ENCODE measurements at places on chromosomes 1 and 21.

DNA sequence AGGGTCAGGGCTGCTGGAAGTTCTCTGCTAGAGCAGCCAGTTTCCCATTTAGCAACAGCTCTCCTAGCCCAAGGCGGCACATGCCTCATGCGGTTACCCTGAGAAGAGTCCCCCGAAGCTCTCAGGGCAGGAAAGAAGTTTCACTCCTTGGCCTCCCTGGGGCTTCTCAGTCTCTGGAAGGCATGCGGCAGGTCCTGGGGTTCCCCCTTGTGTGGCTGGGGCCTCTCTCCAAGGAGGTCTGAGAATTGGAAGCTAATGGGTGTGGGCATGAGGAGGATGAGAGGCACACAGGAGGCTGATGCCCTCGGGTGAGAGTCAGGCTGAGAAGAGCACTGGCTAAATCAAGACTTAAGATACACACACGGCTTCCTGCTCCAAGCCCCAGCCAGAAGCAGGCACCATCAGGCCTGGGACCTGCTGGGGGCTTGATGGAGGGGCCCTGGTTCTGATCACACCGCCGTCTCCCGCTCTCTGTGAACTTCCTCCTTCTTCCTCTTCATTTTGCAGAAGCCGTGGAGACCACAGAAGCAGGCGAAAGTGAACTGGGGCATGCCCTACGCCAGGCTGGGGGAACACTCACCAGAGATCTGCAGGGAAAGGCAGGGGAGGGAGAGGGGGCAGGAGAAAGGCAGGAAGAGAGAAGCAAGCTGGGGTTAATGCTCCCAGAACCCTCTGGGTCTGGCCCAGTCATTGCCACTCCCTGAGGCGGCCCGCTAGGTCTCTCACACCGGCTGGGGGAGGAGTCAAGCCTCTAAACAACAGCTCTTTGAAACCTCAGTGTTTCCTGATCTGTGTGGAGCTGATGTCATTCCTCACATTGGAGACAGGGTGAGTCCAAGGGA is 15.1 kb downstream of the BLACAT1 start:
- DNase-seq, result peak; percentile 24

DNA sequence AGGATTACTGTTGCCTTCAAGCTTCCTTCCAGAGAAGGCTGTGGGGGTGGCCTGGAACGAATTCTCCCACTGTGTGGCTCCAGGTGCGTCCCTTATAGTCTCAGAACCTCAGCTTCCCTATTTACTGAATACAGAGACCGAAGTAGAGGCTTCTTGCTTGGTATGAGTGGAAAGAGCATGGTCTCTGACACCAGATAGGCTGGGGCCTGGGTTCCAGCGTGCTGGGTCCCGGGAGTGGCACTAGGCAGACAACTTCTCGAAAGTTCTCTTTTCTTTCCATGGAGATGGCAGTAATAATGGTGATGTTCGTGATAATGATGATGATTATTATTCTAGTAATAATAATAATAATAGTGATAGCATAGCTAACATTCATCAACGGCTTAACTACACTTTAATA is 161.7 kb downstream of the PTPRU start:
- no peak for DNase-seq

DNA sequence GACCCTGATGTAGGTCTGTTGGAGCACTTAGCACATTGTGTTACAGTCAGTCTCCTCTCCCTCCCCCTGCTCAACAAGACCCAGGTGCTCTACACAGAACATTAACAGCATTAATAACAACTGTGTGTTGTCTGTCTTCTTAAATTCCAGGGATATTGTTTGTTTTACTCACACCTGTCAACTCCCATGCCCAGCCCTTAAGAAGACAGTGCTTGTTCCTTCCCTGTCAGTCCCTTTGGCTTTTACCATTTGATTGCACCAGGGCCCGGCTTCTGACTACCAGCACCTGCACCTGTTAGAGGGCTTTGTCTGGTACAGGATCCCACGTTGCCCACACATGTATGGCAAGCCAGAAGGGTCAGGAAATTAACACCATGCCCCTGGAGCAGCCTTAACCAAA is 11.7 kb downstream of the RIMKLA start:
- no peak for DNase-seq

GRCh38 chr21:14306126-14306907 is 76.6 kb downstream of the HSPA13 start:
- DNase-seq, result no peak

GRCh38 chr1:109312246-109312645 is 5.4 kb upstream of the MYBPHL start:
- DNase-seq, result no peak

GRCh38 chr1:117683571-117684285 is 77.9 kb downstream of the TENT5C start:
- no peak for DNase-seq

GRCh38 chr21:22164912-22165311 is 1166.7 kb downstream of the NCAM2 start:
- DNase-seq, result no peak

DNA sequence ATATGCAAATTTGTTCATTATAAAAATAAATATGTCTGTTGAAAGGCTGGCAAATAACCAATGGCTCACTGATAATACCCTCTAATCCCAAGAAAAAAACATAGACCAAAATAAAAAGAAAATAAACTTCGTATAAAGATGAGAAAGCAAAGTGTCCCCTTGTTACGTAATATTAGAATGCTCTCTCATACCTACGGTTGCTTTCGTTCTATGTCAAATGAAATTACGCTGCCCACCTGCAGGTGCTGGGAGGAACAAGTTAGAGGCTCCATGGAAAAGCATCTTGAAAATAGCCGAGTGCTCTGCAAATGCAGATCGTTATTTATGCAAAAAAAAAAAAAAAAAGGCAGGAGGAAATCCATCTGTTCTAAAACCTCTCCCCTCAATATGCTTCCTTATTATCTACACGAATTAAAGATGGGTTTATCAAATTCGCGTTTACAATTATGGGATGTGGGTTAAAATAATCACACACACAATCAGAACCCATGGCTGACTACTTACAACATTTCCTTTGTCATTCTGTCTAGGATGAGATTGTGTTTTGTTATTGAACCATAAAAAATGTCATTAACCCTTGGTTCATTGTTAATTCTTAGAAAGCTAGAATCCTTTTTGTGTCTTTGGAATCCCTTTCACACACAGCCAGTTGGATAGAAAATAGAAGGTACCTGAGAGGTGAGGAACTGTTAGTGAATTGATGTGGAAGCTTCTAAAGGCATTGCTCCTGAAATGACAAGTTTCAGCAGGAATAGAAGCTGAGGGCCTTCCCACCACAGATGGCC is 268.6 kb downstream of the SETD4 start:
- no peak for DNase-seq

DNA sequence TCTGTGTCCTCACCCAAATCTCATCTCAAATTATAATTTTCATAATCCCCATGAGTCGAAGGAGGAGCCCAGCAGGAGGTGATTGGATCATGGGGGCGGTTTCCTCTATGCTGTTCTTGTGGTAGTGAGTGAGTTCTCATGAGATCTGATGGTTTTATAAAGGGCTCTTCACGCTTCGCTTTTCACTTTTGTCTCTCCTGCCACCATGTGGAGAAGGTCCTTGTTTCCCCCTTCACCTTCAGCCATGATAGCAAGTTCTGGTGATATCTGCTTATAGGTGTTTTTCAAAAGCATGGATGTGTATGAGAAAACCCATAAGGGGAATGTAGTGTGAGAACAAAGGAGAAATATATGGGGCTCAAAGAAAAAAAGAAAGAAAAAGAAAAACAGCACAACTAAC is 405.9 kb upstream of the RGS18 start:
- DNase-seq, result no peak

DNA sequence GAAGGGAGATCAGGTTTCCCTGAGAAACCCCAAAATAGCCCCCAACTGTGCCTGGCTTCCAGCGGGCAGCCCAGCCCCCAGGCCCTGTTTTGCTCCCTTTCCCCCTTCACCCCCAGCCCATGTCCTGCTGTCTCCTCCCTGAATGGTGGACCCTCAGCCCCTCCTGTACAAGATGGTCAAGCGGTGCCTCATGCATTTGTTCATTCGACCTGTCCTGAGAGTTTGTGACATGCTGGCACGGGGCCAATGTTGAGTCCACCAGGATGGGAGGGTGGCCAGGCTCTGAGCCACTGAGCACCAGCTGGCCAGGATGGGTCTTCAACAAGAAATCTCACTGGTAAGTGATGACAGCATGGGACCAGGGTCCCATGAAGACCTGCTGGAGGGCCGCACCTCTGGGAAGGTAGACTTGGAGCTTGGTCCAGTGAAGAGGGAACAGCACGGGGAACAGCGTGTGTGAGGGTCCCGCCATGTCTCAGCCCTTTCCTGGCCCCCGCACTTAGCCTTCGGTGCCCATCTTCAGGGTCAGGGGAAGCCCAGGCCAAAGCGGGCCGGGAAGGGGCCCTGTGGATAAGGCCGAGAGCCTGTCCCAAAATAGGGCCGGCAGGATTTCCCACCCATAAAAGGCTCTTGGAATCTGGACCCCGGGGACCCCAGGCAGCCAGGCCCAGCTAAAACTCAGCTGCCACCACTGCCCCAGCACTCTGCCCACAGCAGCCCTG is at the start of gene CALML6:
Gene CALML6 (plus strand): TSS at position 290 of the 722 bp plus-strand sequence. CDS start 21 bp downstream, at position 311.
- no peak for DNase-seq

DNA sequence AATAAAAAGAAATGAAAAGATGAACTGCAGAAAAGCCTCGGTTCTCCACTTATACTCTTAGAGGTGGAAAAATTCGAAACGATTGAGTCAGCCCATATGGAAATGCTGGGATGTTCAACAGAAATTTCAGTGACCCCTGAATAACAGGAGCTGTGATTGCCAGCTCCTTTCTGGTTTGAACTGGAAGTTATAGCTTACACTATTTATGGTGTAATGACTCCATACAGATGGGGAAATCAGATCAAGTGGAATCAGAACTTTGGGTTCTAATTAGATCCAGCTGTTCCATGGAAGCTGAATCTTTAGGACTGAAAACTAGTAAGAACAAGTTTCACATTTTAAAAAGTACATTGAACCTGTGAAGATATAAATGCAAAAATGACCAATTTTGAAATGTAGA is 569.3 kb upstream of the ZRANB2 start:
- no peak for DNase-seq

- DNase-seq, result no peak
Measured at GRCh38 chr1:47694011-47694890, 256.4 kb downstream of the FOXD2 start.

- no peak for DNase-seq
Measured at GRCh38 chr1:173330149-173330951, 123.2 kb upstream of the TNFSF4 start.

- DNase-seq, result no peak
Measured at GRCh38 chr21:32359719-32360260, 33.0 kb downstream of the URB1 start.

DNA sequence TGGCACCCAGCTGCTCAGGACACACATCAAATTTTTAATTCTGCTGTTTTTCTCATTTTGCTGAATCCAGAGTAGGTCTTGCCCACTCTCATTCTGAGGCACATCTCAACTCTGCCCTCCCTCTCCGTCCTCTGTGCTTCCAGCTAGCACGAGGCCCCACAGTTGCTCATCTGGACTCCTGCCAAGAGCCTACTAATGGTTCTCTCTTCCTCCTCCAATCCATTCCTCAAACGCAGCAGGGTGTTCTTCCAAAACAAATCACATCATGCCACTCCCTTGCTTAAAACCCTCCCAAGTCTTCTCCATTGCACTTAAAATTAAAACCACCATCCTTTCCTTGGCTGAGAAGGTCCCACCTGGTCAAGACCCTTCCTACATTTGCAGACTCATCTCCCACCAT is 49.8 kb upstream of the SCAF4 start:
- no peak for DNase-seq

DNA sequence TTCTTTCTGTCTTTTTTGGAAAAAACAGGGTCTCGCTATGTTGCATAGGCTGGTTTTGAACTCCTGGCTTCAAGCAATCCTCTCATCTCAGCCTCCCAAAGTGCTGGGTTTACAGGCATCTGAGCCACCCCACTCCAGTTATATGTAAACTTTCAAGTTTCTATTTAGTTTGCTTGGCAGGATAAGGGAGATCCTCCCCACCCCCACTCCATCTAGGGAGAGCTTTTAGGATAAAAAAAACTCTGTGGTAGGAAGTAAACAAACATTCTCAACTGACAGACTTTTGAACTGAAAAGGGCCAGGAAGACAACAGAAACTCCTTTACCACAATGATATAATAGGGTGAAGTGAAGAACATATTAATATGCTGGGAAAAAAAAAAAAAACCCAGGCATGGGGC is 41.0 kb upstream of the ZNF326 start:
- no peak for DNase-seq

GRCh38 chr1:225815526-225816178 is 5.7 kb downstream of the EPHX1 start:
- DNase-seq, result no peak

- DNase-seq, result no peak
Measured at GRCh38 chr1:115782571-115783281, 14.2 kb upstream of the CASQ2 start.

GRCh38 chr1:23389837-23390321 is 20.2 kb upstream of the ZNF436 start:
- DNase-seq, result no peak

- no peak for DNase-seq
Measured at GRCh38 chr1:110035236-110035752, 870 bp downstream of the STRIP1 start.

- DNase-seq, result no peak
Measured at GRCh38 chr1:16012590-16013219, 5.1 kb downstream of the HSPB7 start.

DNA sequence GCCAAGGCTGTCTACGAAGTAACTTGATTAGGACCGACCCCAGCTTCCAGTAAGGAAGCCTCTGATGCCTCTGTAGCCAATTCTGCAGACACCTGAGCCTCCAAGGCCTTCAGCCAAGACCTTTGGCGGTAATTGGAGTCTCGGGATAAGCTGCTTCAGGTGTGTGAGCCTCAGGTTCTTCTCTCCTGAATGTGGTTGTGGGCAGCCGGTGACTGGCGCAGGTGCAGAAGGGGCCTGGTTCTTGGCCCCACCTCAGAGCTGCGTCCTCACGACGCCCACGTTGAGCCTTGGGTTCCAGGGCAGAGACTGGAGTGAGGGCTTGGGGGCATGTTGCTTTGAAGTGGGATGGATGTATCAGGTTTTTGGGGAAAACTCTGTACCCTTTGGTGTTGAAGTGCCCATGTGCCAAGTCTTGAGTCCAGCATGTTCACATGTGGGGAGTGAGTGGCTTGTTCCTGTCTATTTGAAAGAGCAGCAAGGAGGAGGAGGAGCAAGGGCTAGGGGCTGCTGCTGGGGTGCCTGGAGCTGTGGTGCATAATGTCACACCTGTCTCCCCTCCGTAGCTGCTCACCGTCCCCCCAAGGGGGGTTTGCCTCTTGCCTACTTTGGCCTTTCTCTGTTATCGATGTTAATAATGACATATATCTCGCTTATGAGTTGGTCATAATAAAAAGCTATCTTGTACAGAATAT is 1.4 kb downstream of the PSEN2 start:
- no peak for DNase-seq

DNA sequence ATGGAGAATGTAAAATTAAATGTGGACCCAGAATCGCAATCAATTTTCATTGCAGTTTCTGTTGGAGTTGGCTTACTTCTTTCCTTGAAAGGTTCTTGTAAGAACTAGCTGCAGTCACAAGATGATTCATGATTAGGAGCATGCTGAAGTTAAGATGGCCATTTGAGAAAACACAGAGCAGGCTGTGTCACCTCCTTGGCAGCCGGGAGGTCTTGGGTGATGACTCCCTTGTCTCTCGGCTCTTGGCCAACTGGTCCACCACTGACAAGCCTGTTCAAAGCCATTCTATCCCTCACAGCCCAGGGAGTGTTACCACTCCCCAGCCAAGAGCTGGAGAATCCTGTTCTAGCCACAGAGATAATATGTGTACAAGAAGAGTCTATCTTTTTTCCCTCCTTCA is 40.6 kb downstream of the OPTC start:
- DNase-seq, result no peak
